GM19239 (cell line): ENCODE measurements at places on chromosomes 11 and 22.

DNA sequence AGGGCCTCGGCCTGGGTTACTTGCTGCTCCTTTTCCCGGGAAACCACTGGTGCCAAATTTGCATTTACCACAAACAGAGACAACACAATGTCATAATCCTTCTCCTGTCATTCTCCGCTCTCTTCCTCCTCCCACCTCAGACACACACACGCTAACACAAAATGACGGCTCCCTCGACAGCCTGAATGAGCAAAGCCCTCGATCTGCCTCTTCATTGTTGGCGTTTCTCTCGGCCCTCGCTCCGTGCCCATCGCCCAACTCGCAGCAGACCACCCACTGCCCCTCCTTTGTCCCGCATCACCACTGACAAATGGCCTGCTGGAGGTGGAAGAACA lies 12.5 kb upstream of the TCF20 start:
- no peak for DNase-seq

- no peak for DNase-seq
These were observed 782 bp upstream of the OSBPL5 start for GRCh38 chr11:3165916-3166267.

DNA sequence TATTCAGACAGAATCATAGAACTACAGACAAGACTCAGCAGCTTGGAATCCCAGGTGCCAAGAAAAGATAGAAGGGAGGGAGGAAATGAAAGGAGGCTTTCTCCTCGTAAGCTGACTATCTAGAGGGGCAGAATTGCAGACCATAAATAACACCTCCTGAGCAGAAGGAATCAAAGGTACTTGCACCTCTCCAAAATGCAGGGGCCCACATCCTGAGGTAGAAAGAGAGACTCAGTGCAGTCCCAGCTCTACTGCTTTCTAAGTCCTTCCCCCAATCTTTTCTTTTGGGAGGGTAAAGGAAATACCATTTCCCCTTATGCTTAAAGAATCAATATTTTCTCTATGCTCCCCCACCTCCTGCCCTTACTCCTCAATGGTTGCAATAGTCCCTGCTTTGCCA lies 55.2 kb downstream of the SYTL2 start:
- no peak for DNase-seq

- no peak for DNase-seq
These were observed 32.7 kb downstream of the P4HA3 start for GRCh38 chr11:74278721-74279161.

GRCh38 chr11:120288021-120288420 lies 37.1 kb upstream of the TLCD5 start:
- DNase-seq = no peak

DNA sequence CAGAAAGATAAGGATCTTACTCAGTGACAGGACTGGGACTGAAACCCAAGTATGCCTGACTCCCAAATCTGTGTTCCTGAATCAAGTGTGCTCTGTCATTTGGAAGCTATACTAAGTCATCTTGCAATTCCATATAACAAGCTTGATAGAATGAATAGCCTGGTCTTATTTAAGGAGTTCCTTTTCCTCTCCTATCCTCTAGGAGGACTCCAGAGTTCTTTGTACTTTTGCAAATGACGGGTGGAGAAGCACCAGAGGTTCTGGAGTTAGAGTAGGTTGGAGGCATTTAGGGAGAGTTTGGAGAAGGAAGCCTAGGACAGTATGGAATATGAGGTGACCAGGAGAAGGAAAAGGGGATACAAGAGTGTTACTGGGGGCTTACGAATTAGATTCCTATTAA lies 92.9 kb upstream of the RCN1 start:
- no peak for DNase-seq

- DNase-seq = no peak
These were observed 6.0 kb upstream of the CDKN1C start for GRCh38 chr11:2891326-2892214.

GRCh38 chr11:115065830-115066664 lies 387.7 kb downstream of the NXPE2 start:
- no peak for DNase-seq

- no peak for DNase-seq
These were observed 907 bp downstream of the SERPINH1 start for GRCh38 chr11:75562836-75563484.

- DNase-seq = no peak
These were observed 33.4 kb downstream of the TSG101 start for GRCh38 chr11:18493310-18493709.

GRCh38 chr11:64969209-64969608 lies 2.7 kb downstream of the MAJIN start:
- DNase-seq = no peak

DNA sequence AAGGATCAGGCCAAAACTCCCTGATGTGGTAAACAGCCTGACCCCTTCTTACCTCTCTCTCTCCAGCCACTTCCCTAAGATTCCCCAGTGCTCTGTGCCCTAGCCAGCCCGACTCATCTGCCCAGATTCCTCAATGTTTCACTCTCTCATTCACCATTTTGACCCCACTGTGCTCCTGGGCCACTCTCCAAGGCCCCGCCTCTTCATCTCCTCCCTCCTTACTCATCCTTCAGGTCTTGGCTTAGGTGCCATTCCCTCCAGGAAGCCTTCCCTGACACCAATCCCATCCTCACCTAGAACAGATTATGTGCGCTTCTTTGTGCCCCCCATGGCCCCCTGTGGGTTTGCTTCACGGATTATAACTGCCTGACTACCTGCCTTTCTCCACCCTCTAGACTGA lies 13.2 kb downstream of the SLC43A3 start:
- DNase-seq = no peak

DNA sequence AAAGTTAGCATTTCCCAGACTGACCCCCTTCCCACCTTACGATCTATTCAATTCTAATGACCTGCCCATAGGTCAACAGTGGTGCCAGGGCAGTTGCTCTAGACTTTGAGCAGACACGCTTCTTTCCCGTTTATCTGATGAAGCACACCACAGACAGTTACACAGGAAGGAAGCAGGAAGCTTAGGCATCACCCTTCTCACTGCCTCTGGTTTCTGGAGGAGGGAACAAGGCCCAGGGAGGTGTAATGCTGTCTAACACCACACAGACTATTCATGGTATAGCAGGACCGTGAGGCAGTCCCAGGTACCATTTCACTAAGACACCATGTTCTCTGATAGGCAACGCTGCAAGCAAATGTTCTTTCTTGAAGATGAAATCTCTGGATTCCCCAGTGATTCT lies 279.4 kb downstream of the NTM start:
- DNase-seq = no peak

DNA sequence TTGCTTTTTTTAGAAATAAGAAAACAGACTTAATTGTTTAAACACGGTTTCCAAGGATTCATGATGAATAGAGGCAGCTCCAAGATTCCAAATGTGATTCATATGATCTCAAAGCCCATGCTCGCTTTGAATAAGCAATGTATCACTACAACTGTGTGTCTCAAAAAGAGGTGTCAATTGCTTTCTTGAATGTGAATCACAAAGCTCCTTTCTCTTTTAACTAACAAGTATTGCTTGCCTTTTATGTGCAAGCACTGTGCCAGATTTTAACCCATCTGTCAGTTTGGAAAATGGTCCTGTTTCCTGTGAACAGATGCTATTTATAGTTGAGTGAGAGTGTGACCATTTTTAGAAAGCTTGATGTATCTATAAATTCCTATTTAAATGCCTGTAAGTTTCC lies 6.5 kb downstream of the OOSP1 start:
- DNase-seq = no peak

- no peak for DNase-seq
These were observed 19.7 kb downstream of the SHISAL1 start for GRCh38 chr22:44293034-44293433.

GRCh38 chr11:43942662-43943371 lies 380 bp downstream of the C11orf96 start:
- DNase-seq = no peak

GRCh38 chr11:47243454-47243853 lies 5.2 kb downstream of the ACP2 start:
- DNase-seq = no peak

DNA sequence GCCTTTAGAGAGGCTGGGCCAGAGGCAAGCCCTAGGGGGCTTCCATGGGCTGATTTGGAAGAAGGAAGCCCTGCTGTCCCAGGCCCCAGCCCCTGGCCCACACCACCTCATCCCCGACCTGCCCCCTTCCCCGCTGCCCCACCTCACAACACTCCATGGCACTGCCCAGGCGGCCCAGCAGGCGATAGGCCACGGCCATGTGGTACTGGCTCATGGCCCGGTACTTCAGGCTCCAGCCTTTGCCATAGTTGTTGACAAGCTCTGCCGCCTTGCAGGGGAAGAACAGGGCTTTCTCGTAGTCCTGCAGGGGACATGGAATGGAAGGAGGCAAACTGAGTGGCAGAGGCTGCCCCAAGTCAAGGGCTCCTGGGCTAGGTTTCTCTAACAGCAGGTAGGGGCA lies 6.4 kb downstream of the RAPSN start:
- no peak for DNase-seq

DNA sequence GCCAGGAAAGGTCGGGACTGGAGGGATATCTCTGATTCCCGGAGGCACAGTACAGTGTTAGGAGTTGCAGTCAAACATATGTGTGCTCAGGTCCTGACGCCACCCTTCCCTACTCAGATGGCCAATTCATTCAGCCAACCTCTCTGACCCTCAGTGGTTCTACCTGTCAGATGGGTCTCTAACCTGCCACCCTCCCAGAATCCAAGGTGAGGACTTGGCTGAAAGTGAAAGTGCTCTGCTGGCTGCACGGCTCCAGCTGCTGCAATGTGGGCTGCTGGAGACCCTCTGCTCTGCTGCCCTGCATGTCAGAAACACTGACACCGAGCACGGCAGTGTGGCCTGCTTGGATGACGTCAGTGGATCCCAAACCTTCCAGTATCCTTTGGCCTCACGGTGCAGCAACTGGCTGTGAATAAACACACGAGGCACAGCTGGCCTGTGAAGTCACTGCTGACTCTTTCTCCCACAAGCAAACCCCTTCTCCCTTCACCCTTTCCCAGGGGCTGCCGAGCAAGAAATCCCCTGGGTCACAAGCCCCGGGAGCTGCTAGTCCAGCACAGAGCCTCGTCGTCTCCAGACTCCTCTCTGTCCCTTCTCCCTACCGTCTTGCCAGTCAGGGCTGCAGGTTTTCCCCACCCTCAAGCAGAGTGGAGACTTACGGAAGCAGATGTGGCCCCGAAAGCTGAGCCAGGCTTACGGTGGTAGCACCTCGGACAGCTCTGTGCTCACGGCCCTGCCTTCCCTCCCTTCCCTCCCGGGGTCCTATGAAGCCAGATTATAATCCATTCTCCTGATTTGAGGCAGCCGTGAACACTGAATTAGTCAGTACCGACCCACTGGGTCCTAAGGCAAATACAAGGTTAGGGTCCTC lies 24.3 kb downstream of the KIAA0930 start:
- no peak for DNase-seq

GRCh38 chr11:34308049-34308912 lies 49.5 kb downstream of the ABTB2 start:
- DNase-seq = no peak
